Esophagus muscularis mucosa (tissue), 4 donors: ENCODE measurements at places on chromosomes 1 and 21. TPM values are rescaled to one million over a fixed set of nuclear protein-coding genes. Genes with fewer than 3 reads are reported as not detected.

GRCh38 chr1:201503397-201504176 is 3.3 kb downstream of the CSRP1 start:
- DNase-seq, result no peak

BLACAT1 gene
- total RNA-seq, result not detected

DNA sequence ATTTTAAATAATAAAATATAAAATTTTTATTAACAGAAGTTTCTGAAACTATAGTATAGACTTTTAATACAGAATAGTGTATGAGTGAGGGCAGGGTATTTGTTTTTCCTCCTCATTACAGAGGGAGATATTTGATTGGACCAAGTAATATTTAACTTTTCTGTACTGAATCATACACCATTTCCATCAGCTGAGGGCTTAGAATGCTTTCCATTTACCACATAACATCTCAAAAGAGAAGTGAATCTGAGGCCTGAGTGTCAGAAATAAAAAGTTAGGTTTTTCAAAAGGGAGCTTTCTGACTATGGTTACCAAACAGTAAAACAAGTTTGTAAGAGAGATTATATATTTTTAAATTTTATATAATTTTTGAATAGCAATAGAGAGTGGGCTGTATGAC is 29.5 kb downstream of the TLCD4 start:
- no peak for DNase-seq

FCAMR gene
- not detected for total RNA-seq

NEXN gene
- total RNA-seq, result 220 TPM

DNA sequence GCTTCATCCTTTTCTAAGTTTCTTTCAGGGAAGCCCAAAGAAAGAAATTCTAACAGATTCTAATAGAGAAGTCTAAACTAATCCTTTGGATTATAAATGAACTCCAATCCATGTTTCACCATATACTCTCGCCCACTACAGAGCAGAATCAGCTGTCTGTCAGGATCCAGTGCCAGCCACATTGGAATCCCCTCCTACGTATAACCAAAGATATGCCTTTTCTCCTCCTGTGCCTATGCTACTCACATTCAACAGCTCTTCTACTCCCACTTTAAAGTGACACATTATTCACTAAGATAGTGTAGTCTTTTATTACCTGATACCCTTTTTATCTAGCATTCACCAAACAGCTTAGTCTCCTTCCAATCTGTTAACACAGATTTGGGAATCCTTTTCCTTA is 3.1 kb downstream of the ETV3 start:
- DNase-seq, result no peak

DNA sequence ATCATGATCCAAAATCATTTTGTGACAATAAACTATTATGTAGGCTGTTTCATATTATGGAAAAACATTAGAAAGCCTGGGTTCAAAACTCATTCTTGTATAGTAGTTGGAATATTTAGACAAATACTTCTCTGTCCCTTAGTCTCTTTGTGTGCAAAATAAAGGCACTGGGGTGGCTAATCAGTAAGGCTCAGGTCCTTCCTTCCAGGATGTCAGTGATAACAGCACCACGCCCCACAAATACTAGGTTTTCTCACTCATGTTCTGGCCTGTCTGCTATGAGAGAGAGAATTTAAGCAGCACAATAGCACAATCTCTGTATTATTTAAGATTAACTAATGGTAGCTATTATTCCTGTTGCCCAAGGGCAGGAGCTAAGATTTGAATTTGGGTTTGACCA is 458.3 kb upstream of the BEND5 start:
- DNase-seq, result no peak

GRCh38 chr1:80915491-80915890 is 885.2 kb upstream of the ADGRL2 start:
- DNase-seq, result no peak

- DNase-seq, result no peak
Observed at GRCh38 chr21:38668541-38668940, 137.2 kb upstream of the ETS2 start.

GRCh38 chr1:27487966-27488884 is 1.7 kb downstream of the WASF2 start:
- DNase-seq, result no peak

GRCh38 chr1:15070145-15070748 is 83.3 kb upstream of the TMEM51 start:
- DNase-seq, result no peak

DNA sequence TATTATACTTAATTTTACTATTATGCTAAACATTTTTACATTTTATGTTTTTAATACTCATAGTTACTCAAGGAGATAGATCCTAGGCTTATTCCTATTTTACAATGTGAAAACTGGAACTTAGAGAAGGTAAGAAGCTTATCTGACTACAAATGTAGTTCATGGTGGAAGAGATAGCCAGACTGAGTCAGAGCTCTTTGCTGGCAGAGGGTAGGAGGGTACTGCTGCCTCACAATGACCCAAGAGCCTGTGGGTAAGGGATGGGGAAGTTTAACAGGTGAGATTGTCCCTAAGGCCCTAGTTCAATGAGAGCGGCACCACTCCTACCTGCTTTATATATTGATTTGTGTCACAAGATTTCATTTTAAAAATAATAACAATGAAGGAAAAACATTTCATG is 34.1 kb upstream of the NEK7 start:
- DNase-seq, result no peak

GRCh38 chr1:209621286-209621685 is 30.9 kb downstream of the LAMB3 start:
- DNase-seq, result no peak

DNA sequence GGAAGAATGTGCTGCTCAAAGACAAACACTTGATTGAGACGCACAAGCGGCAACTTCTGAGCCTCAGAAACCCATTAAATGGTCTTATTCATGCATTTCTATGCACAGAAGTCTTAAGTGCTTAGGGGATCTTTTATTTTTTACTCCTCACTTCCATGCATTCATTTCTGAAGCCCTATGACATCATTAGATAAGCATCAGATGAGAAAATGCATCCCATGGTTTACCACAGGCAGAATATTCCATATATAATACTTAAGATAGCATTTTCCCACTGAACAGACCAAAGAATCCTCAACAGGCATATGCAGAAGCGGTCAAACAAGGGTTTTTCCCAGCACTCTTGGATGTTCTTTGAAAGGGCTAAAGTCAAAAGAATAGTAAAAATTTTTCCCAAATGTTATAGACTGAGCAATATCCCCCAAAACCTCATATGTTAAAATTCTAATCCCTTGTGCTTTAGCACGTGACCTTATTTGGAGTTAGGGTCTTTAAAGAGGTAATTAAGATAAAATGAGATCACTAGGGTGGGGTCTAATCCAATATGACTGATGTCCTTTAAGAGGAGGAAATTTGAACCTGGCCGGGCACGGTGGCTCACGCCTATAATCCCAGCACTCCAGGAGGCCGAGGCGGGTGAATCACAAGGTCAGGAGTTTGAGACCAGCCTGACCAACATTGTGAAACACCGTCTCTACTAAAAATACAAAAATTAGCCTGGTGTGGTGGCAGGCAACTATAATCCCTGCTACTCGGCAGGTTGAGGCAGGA is 22.6 kb upstream of the FAM89A start:
- DNase-seq, result no peak

DNA sequence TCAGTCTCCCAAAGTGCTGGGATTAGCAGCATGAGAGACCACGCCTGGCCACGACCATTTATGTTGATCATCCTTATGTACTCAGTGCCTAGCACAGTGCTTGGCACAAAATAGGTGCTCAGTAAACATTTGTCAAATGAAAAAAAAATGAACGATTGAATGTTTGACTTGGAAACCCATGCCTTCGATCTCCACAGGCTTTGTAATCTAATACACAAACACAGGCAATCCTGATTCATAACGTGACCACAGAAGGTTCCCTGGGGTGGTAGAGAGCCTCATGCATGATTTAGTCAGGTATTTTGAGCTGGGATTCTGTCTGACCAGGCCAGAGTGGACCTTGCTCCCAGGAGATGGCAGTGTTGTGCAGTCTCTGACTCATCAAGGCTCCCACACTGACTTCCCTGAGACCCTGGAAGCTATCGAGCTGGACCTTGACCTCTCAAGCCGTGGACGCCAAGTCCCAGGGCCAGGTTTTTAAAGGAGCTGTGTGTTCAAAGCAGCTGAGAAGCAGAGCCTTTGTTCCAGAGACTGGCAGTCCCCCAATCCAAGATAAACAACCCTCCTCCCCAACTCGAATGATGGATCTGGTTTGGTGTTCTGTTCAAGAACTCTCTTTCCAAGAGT is 81.1 kb downstream of the PGM1 start:
- DNase-seq, result peak; percentile 94

CDCA8 gene
- 0.26 TPM for total RNA-seq

DNA sequence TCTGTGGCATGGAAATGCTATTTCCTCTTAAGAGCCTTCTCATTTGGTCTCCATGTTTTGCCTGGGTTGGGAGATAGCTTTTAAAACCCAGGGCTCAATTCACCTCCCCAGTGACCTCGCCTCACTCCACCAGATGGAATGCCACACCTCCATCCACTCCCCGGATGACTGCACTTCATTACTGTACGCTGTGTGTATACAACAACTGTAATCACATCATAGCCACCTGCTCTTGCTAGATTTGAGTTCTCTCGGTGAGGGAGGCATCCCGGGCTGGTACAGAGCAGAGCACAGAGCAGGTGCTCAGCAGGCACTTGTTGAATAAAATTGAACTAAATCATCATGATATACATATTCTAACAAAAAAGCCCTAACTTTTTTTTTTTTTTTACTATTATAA is 26.0 kb downstream of the SDE2 start:
- no peak for DNase-seq

MYBPH gene
- not detected for total RNA-seq

KCNA3 gene
- 1.1 TPM for total RNA-seq

UBL4B gene
- total RNA-seq, result not detected

- DNase-seq, result no peak
Observed at GRCh38 chr1:178330848-178331497, 165.8 kb downstream of the CLEC20A start.

MSH4 gene
- 0.83 TPM for total RNA-seq

DNA sequence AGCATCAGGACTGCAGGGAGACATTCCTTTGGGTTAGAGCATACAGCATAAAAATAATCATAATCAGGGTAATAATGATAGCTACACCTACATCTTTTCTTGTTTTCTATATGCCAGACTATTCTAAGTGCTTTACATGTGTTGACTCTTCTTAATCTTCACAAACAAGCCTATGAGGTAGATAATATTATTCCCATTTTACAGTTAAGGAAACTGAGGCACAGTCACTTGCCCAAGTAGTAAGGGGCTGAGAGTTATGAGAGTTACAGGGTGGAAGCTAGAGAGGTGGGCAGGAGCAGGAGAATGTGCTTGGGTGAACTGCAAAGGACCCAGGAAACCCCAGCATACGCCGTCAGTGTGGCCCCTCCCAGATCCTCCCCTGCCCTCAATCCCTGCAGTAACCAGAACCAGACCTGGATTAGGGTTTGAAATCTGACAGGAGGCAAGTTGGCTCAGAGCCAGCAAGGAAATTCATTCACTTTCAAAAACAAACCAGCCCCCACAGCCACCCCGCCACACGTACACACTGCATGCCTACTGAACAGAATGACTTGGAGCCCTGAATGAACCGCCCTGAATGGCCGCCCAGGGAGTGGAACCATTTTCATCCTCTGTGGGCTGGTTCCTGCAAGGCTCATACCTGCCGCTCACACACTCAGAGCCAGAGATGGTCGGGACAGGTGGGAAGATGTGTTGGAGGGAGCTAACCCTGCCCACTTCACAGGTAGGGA is 126.1 kb downstream of the TRABD2B start:
- no peak for DNase-seq

GRCh38 chr1:108051631-108052377 is 86.8 kb upstream of the VAV3 start:
- no peak for DNase-seq

DNA sequence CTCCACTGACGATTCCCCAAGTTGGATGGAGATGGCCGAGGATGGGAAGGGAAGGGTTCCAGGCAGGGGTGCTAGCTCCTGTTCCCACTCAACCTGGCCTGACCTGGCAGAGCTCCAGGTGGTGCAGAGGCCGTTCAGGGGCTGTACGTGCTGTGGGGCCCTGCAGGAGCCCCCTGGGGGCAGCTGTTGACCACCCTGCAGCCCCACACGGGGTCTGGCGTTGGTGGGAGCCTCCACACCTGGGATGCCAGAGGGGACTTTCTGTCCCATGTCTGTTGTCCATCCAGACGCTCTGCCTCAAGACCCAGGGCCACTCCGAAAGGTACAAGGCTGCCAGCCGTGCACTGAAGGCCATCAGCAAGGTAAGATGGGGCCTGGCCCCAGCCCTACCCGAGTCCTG is 20.0 kb downstream of the ARHGEF16 start:
- no peak for DNase-seq

IGSF3 gene
- 14.3 TPM for total RNA-seq

GRCh38 chr1:107198561-107198960 is 57.7 kb downstream of the NTNG1 start:
- no peak for DNase-seq
